Activated CD4-positive, alpha-beta T cell treated with anti-CD3 and anti-CD28 coated beads, Interleukin-2, Interleukin-6, amounts not matched to agents 100 ng/mL and 50 ng/mL, durations not matched to agents 16 hours and 8 hours (primary cell): ENCODE measurements at places on chromosomes 11 and 22.

DNA sequence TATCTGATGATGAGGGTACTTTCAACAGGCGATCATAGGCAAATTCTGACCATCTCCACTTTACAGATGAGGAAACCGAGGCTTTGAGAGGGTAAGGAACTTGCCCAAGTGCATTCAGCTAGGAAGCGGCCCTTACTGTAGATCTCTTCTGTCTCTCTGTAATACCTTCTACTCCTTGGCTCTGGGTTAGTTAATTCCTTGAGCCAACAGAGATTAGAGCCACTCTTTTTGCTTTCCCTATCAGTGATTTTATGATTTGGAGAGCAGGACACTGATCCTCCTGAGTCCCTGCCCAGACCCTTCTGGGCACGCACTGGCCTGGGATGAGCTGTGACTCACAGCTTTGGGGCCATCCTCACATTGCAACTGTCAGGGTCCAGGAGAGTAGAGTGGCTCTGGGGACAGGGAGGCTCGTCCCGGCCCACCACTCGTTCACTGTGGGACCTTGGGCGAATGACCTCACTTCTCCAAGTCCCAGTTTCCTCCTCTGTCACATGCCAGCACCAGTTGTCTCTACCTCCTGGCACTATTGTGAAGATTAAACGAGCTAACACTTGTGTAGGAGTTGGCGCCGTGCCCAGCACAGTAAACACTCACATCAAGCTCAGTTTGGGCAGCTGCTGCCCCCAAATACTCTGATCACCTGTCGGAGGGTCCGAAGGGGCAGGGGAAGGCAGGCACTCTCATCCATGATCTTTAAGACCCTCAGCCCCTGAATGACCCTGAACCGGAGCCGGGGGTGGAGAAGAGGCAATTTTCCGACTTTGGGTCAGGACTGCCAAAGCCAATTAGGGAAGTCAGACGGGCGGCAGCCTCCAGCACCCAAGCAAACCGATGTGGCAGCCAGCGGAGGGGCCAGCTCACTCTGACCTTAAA, 235.0 kb downstream of the MIAT start:
- DNase-seq: no peak

GRCh38 chr22:28604966-28605761, 74.5 kb downstream of the TTC28 start:
- no peak for DNase-seq

DNA sequence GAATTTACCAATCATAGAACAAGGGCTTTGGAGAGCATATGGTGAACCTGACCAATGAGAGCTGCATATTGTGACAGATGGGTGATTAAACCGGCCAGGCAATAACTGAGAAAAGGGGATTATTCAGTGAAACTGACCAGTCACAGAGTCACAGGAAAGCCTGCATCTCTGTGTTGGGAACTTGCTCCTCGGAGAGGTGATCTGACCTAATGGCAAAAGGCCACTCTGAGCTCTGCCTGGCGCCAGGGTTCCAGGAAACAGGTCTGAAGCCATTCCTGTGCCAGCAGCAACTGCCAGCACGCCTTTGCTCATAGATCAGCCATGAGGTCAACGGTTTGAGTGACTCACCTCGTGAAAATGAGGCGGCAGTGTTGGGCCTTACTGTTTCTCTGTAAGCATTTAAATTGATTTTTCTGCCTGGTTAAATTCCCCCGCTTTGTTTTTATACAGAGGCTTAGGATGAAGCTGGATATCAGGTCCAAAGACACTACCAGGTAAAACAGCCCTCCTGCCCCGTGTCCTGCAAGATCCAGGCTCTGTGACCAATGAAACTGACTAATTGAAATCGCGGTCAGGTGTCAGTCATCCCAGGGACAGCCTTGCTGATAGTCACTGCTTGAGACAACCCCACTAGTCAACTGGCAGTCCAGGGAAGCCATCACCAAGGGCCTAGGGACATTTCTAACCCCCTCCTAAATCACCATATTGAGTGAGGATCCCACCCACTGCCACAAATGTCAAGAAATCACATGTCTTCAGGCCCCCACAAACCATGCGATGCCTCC, 35.8 kb upstream of the MYOD1 start:
- DNase-seq: no peak

DNA sequence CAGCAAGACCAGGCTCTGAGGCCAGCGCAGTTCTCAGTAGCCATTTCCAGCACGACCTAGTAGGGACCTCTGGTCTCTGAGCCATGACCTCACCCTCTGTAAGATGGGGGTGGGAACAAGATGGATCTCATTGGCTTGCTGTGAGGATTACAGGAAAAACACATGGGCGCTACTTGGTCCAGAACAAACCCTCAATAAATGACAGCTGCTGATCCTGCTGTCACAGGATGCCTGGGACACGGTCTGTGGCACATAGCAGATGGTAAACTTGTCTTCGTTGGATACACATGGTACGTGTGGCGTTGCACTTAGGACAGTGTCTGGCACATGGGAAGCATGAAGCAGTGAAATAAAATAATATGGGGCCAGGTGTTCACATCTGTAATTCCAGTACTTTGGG, 4.5 kb upstream of the KCTD17 start:
- DNase-seq: no peak

DNA sequence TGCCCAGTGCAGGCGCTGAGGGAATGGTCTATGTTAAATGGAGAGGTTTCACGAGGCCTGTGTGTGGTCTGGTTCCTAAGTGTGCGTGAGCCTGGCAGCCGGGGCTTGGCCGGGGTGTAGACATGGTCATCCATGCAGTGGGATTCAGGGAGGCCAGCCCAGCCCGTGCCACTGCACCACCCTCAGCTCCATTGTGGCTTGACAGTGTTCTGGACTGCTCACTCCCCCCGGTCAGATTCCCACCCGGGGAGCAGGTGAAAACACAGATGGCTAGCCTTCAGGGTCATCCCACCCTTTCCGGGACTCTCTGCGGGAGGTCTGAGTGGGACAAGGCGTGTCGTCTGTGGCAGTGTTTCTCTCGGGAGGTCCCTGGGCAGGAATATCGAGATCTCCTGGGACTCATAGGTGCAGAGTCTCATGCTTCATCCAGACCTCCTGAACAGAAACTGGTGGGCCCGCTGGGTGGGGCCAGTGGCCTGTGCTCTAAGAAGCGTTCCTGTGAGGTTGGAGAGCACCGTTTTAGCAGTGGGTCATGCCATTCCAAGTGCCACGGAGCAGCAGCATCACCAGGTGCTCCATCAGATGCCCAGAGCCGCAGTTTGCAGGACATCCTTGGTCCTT, 52.3 kb downstream of the ST14 start:
- no peak for DNase-seq

GRCh38 chr22:50000587-50001387, 11.8 kb downstream of the IL17REL start:
- DNase-seq: no peak

DNA sequence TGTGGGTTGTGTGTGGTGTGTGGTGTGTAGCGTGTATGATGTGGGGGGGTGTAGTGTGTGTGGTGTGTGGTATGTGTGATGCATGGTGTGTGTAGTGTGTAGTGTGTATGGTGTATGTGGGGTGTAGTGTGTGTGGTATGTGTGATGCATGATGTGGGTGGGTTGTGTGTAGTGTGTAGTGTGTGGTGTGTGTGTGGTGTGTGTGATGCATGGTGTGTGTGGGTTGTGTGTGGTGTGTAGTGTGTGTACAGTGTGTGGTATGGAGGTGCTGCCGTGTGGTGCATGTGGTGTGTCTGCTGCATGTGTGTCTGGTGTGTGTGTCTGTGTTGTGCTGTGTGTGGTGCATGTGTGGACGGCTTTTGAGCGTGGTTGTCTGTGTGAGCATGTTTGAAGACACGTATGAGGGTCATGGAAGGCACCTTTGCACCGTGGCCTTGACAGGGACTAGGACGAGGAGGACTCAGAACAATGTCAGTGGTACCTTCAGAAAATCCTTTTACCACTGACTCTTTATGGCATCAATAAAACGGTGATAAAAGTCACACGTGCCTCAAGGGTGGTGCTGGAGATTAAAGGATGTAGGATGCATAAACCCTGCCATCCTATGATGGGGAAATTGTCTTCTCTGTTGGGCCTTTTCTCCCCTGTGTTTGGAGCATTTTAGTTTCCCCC, 328.7 kb upstream of the B3GAT1 start:
- DNase-seq: no peak

GRCh38 chr22:38925571-38926041, 31.8 kb upstream of the APOBEC3A start:
- no peak for DNase-seq

- DNase-seq: no peak
Measured at GRCh38 chr11:117239295-117239694, 6.8 kb downstream of the RNF214 start.

DNA sequence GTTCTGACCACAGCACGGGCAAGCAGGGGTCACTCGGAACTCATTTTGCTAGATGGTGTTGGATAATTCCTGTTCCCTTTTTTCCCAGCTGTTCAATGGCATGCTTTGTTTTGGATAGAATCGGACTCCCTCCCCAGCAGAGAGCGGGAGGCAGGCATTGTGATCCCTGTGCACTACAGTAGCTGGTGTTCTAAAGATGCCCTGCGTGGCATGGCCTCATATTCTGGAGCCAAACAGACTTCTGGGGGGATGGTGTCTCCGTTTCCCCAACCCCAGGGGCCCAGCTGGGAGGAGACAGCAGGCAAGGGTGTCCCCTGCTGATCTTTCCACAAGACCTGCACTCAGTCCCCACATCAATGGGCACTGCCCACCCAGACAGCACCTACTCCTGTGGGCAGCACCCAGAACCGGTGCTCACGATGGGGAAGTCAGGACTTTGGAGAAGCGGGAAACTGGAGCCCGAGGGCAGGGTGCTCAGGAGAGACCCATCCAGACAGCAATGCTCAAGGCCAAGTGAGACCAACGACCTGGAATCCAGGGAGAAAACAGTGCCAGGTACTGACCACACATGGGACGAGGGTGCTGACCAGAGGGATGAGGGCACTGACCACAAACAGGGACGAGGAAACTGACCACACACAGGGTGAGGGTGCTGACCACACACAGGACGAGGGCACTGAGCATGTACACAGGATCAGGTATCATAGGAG, 934.9 kb downstream of the BRD1 start:
- no peak for DNase-seq

- no peak for DNase-seq
Measured at GRCh38 chr11:59479906-59480305, 6.8 kb downstream of the OR4D10 start.

DNA sequence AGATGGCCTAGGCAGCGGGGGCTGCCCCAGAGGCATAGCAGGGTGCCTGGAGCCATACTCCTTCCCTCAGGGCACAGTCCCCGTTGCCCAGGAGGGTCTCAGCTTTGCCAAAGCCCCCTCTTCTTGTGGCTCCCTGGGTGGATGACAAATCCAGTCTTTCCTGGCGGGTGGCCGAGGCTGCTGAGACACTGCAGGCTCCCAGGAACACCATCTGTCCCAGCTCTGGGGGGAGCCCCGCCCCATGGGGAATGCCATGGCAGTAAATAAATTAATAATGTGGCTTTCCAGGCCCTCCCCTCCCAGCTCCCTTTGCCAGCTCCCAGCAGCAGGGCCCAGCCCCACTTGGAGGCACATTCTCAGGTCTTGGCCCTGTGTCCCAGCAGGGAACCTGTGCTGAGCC, 45.0 kb downstream of the PDE2A start:
- DNase-seq: no peak

GRCh38 chr22:36940676-36941075, 27.2 kb downstream of the CSF2RB start:
- no peak for DNase-seq

- DNase-seq: no peak
Measured at GRCh38 chr11:12170984-12171383, 60.6 kb downstream of the MICAL2 start.

GRCh38 chr11:68904248-68904847, 657 bp downstream of the IGHMBP2 start:
- DNase-seq: peak; percentile 24

DNA sequence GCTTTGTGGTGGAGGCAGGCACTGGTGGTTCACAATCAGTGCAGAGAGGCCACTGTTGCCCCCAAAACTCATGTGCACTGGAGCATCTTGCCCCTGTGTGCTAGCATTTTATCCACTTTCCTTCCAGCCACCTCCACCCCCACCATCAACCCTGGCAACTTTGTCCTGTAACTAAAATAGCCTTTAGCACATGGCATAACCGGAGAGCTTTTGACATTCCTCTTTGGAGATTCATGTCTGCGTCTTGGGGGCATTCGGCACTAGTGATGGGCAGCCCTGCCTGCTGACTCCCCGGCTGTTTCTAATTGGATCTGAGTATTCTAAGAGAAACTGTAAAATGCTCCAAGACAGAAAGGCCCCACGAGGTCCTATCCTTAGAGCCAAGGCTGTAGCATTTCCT, 15.8 kb downstream of the SHISA8 start:
- no peak for DNase-seq

- peak; percentile 5 for DNase-seq
Measured at GRCh38 chr11:6390718-6391469, 620 bp downstream of the SMPD1 start.

- DNase-seq: no peak
Measured at GRCh38 chr22:37355174-37355573, 72.1 kb downstream of the ELFN2 start.

DNA sequence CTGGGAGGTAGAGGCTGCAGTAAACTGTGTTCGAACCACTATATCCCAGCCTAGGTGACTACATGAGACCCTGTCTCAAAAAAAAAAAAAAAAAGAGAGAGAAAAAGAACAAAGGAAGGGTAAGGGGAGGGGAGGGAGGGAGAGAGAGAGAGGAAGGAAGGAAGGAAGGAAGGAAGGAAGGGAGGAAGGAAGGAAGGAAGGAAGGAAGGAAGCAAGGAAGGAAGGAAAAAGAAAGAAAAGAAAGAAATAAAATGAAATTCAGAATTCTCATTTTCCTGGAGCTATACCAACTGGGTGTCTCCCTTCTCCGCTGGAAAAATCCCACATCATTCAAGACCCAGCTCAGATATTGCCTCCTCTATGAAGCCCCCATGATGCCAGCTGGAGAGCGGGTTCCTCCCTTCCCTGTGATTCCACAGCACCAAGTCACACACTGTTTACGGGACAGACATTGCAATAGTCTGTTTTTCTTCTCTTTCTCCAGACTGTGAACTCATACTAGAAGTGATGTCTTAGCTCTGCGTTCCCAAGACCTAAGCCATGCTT, 3.0 kb upstream of the PPFIA1 start:
- no peak for DNase-seq

- DNase-seq: no peak
Measured at GRCh38 chr11:73164803-73165540, 22.9 kb upstream of the FCHSD2 start.

DNA sequence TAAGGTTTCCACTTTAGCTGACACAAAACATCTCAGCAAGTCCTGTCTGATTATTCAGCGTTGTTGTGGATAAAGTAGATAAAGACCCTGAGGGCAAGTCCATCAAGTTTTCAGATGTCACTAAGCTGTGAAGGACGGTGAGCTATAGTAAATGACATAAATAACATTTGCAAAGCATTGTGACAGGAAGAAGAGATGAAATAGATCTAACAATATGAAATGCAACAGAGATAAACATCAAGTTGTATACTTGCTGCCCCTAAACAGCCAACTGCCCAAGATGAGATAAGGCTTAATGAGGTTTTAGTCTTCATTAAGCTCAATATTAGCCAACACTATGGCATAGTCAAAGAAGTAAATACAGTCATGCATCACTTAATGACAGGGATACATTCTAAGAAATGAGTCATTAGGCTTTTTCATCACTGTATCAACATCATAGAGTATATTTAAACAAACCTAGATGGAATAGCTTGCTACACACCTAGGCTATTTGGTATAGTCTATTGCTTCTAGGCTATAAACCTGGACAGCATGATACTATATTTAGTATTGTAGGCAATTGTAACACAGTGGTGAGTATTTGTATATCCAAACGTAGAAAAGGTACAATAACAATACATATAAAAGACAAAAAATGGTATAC, 625.1 kb upstream of the ANO5 start:
- no peak for DNase-seq

GRCh38 chr11:72037554-72038311, 39.0 kb downstream of the IL18BP start:
- no peak for DNase-seq

GRCh38 chr11:1373536-1374214, 16.1 kb upstream of the BRSK2 start:
- DNase-seq: no peak
